Ecto neural progenitor cell (in vitro differentiated cells): ENCODE measurements at places on chromosomes 5 and 9.

DNA sequence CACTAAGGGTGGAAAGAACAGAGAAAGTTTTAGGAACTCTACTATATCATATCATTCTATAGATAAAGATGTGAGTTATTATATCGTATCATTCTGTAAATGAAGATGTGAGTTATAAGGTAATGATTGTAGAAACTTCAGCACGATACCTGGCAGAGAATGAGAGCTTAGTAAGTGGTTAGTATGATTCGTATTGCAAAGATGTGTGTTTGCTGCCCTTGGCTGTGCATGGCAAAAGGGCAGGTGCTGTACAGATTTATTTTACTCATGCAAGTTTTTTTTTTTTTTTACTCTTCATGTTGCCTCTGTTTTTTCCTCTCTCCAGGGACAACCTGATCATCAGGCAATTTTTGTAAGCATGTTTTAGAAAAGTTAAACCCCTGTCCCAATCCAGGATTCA is 83.3 kb downstream of the EGFLAM start:
- DNase-seq: no peak

- no peak for DNase-seq
Observed at GRCh38 chr5:158727771-158728311, 371.9 kb downstream of the EBF1 start.

GRCh38 chr5:169637549-169638121 is 560 bp downstream of the DOCK2 start:
- no peak for DNase-seq

GRCh38 chr9:120756531-120756930 is 36.7 kb downstream of the FBXW2 start:
- no peak for DNase-seq

DNA sequence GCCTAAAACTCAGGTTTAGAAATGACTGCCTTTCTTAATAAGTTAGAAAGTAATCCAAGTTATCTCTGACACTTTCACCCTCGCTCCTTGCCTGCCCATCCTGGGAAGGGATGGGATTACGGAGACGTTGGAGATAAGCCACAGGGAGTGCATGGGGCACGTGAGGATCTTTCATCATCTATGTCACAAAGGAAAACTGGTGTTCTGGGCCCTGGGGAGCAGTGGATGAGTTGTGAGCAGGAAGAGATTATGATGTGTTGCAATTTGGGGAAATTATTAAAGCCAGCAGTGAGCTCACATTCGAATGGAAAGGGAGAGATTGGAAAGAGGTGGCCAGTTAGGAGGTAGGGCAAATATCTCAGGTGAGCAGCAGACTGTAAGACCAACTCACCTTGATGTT is 12.8 kb downstream of the AFAP1L1 start:
- no peak for DNase-seq
